ENCODE measurements at places on chromosomes 5 and 9.

- no peak for DNase-seq
Measured at GRCh38 chr9:120265791-120266190, 314.2 kb downstream of the CDK5RAP2 start.

DNA sequence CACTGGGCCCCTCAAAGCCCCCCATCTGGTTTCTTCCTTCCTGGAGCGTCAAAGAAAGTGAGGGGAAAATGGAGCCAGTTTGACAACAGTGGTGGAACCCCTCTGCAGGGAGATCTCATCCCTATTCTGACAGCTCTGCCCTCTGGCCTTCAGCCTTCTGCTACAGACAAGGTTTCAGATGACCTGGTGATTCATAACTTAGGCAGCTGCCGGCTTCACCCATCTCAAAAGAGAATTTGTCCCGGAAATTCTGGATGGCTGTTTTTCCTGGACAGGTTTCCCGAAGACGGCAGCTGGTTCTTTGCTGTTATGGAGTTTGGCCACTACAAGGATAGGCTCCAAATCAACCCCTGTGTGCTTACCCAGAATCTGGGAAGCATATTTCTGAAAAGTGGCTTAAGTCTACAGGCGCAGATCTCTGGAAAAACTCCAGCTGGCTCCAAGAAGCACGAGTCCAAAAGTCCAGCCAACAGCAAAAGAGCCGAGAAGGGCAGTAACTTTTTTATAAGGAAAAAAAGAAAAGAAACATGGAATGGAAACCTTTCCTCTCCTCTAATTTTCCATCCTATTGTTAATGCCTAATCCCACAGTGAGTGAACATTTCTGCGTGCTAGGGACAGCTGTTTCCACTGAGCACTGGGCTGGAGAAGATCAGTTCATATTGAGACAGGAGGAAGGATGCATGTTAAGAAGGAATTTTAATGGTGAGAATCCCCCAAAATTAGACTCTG, 54.5 kb downstream of the ZNF366 start:
- DNase-seq, result no peak

DNA sequence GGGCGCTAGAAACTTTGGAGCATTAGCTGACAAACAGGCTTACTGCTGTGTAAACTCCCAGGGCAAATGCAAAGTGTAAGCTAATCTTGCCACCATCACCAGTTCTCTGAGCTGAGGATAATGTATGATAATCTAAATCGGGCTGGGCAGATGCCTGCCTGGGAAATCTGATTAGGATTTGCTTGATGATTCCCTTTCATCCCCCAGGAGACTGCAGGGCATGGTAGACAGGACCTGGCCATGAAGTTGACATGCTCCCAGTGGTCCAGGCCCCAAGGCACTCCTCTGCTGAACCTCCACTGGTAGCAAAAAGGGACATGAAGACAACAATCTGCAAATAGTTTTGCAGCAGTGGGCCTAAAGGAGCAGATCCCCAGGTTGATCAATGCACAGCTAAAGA, 317.5 kb downstream of the SPOCK1 start:
- no peak for DNase-seq

GRCh38 chr5:122978644-122979297, 57.8 kb downstream of the PPIC start:
- no peak for DNase-seq

DNA sequence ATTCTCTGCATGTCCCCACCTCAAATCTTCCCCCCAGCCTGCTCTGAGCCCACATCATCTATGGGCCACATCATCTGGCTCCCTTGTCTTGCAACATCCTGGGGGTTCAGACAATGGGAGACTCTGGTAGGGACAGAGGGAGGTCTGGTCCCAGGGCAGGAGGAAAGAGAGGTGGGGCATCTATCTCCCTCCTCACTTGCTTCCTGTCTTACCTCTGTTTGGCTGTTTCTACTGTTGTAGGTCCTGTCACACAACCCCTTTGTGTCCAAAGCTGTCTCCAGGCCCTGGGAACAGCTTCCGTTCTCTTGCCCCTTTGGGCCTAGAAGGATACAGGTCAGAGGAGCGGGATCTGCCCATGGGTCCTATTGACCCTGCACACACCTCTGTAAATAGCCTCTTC, 227.2 kb downstream of the NSG2 start:
- no peak for DNase-seq

- peak; percentile 75 for DNase-seq
Measured at GRCh38 chr9:127873886-127874285, 3.6 kb downstream of the AK1 start.

DNA sequence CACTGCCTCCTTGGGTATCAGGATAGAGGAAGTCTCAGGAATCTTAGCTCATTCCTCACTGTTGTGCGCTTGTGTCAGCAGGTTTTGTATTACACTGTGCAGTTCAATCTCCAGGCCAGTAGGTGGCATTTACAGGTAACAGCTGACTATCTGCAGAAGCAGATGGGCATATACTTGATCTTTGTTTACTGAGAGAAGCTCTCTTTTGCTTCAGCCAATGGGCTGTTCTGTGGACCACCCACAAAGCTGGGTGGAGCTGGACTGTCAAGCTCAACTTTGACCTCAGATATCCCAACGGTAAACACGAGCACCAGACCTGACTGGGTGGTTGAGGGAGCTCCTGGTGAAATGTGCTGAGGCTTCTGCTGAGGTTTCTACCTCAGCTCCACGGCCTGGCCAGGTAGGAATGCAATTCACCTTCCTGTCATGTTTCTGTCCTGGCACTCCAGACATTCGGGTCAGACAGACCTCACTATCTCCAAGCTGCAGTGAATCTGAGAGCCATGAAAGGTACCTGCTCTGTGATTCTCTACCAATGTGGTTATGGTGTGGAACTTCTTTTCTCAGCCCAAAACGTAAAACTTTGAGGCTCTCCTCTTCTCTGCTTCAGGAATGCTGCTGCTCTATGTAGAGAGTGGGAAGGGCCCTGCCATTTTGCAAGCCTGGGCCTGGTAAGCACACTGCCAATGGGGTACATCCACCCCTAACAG, 167.9 kb upstream of the ACTBL2 start:
- DNase-seq, result no peak

DNA sequence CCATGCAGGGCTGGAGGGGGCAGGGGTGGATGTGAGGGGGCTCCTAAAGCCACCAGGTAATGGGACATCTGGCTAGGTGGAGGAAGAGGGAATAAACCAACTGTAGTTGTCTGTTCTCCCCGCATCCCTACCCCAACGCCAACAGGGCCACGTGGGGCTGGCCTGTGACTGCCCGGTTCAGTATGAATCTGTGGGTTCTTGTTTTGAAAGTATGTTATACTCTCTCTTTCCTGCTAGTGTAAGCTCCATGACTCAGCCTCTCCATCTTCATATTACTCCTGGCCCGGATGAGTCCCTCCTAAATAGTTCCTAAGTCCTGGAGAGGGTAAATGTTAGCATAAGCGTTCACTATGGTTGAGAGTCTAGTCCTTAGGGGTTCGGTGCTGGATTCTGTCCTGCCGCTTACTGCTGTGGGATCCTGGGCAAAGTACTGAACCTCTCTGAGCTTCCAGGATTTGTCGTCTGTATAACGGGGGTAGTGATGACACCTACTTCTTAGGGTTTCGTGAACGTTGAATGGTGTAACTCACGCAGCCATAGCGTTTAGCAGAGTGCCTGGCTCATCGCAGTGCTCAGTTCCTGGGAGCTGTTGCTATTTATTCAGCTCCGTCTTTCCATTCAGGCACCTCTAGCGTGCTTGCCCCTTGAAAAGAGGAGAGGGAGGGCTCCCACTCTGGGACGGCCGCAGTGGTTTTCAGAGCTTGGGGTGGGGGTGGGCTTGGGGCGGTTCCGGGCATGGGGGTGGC, 28.8 kb downstream of the LHX2 start:
- DNase-seq, result no peak

DNA sequence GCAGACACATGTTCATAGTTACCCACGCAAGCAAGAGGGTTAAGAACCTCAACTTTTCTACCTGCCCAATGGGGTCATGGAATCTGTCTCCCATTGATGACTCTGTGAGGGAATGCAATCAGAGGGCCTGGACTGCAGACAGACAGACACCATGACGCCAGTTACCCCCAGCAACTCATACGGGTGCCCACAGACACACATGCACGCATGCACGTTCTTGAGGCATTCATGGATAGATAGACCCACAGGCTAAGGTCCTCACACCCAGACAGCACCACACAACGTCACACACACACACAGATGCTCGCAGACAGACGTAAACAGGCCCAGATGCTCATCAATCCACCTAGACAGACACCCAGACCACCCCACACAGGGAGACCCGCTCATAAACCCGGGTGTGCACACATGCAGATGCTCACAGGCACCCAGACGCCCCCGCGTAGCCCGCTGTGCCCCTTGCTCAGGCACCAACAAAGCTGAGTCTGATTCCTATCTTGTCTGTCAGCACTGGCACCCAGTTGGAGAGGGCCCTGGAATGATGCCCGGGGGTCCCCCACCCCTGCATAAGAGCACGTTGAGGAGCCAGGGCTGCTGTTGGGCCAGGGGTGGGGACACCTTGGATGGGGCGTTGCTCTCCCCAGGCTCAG, 23.6 kb downstream of the LHX2 start:
- DNase-seq, result no peak

DNA sequence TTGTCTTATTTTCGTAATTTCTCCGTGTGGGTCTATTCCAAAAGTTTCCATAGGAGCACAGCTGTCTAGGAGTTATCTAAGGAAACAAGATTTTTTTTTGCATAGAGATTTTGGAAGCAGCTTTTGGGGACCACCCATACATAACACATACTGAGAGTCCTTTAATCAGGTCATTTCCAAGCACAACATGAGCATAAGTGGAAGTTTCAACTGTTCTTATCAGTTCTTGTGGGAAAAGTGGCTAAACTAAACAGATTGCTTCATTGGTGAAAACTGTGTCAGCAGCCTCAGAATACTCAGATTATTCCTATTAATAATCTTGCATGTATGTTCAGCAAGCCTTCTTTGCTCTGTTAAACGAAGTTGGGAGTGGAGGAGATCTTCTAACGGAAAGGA, 153.6 kb upstream of the TYRP1 start:
- no peak for DNase-seq

GRCh38 chr5:103360475-103360874, 101.9 kb downstream of the MACIR start:
- DNase-seq, result no peak

DNA sequence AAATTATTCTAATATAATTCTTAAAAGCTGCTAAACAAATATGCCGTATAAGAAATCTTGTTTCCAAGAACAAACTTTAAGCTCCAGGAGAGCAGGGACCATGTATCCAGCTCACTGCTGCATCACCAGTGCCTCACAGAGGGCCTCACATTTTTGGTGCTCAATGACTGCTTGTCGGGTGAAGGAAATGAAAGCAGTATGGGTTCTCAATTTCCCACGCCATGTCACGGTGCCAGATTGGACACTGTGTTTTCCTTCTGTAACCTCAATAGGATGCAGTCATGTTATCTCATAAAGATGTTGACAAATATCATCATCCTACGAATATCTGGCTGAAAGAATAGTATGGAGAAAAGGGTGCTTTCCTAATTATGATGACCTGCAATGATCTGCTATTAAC, 64.7 kb downstream of the POU5F2 start:
- no peak for DNase-seq

DNA sequence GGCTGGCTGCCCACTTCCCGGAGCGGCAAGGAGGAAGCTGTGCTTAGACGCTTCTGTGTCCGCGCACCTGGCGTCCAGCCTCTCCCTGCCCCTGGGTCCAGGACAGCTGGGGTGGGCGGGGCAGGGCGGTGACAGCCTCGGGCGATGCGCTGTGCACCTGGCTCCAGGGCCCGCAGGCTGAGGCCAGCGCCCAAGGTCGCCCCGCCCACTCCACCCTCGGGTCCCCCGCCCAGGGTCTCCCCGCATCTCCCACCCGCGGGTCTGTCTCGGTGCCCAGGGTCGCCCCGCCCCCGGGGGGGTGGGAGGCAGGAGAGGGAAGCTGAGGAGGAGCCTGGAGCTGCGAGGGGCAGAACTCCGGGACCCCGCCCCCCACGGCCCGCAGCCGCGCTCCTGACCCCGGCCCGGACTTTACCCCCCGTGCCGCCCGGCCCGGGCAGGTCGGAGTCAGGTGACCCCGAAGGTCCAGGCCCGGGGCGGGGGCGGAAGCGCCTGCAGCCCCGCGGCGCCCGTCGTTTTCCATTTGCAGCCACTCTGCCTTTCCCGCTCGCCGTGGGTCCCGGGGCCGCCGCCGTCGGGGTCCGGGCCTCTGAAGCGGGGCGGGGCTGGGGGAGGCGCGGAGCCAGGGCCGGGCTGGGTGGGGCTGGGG, at the start of gene ENTPD8:
ENTPD8 (minus strand) TSS at position 69 of the 646 bp plus-strand sequence. CDS start 3,072 bp downstream, outside the sequence.
- DNase-seq, result no peak

- DNase-seq, result no peak
Measured at GRCh38 chr5:167348251-167348926, 943.1 kb upstream of the WWC1 start.

DNA sequence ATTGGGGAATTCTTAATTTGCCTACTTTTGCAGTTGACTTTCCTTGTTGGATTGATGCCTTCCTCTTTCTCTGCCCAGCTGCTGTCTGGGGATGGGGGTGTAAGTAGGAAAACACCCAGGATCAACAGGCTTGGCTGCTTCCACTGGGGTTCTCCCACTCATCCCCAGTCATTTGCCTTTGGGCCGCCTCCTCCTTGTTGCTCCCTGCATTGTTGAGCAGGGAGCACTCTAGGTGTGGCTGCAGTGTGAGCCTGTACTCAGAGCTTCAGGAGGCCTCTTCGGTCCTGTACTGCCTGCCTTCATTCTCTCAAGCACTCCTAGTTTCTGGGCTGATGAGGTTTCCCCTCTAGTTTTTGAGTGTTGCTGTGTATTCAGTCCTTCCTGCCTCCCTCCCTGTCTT, 12.1 kb downstream of the RHOBTB3 start:
- DNase-seq, result no peak

DNA sequence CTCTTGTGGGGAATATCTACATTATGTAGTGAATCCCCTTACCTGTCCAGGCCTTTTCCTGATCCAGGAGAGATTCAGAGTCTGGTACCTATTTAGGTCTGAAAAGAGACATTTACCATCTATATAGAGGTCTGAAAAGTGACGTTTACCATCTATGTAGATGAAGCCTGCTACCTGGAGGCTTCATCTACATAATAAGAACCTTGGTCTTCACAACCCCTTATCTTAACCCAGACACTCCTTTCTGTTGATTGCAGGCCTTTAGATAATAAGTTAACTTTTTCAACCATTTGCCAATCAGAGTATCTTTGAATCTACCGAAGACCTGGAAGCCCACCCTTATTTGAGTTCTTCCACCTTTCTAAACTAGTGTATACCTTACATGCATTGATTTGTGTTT, 113.0 kb upstream of the DMRT1 start:
- DNase-seq, result no peak

GRCh38 chr9:75190762-75191161, 102.4 kb downstream of the OSTF1 start:
- DNase-seq, result no peak

- no peak for DNase-seq
Measured at GRCh38 chr5:135326296-135327254, 72.5 kb downstream of the MACROH2A1 start.

GRCh38 chr9:74887981-74888370, 255 bp upstream of the TRPM6 start:
- DNase-seq, result no peak

DNA sequence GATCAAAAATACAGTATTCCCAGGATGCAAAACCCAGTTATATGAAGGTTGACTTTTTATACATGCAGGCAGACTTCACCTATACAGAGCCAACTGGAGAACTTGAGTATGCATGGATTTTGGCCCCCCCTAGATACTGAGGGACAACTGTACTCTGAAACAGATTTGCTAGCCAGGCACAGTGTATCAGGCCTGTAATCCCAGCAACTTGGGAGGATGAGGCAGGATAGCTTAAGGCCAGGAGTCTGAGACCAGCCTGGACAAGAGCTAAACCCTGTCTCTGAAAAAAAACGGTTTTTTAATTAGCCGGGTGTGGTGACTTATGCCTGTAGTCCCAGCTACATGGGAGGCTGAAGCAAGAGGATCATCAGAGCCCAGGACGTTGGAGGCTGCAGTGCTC, 21.9 kb downstream of the PTBP3 start:
- DNase-seq, result no peak

Data from nucleus accumbens (tissue), 56 donors.